Dermis lymphatic vessel endothelial cell (primary cell): ENCODE measurements at places on chromosomes 11 and 22. TPM values are rescaled to one million over a fixed set of nuclear protein-coding genes. Genes with fewer than 3 reads are reported as not detected.

MYEOV gene
- total RNA-seq: 0.11 TPM in 1 of 2 replicates, not detected in the other

OR52E8 gene
- not detected in 2 replicates for total RNA-seq

TEX12 gene
- 0.17 TPM in 1 of 2 replicates, not detected in the other for total RNA-seq

RASD2 gene
- total RNA-seq: not detected in 2 replicates

NNMT gene
- total RNA-seq: 52.1 and 145 TPM in 2 replicates
